ENCODE measurements at places on chromosomes 4 and X.
A peak's percentile ranks its signal among the peaks of the same experiment; 100 is the strongest.

GRCh38 chrX:123324625-123325024 lies 140.5 kb downstream of the GRIA3 start:
- DNase-seq, result no peak

- no peak for DNase-seq
Observed at GRCh38 chr4:150126201-150126863, 48.1 kb downstream of the DCLK2 start.

DNA sequence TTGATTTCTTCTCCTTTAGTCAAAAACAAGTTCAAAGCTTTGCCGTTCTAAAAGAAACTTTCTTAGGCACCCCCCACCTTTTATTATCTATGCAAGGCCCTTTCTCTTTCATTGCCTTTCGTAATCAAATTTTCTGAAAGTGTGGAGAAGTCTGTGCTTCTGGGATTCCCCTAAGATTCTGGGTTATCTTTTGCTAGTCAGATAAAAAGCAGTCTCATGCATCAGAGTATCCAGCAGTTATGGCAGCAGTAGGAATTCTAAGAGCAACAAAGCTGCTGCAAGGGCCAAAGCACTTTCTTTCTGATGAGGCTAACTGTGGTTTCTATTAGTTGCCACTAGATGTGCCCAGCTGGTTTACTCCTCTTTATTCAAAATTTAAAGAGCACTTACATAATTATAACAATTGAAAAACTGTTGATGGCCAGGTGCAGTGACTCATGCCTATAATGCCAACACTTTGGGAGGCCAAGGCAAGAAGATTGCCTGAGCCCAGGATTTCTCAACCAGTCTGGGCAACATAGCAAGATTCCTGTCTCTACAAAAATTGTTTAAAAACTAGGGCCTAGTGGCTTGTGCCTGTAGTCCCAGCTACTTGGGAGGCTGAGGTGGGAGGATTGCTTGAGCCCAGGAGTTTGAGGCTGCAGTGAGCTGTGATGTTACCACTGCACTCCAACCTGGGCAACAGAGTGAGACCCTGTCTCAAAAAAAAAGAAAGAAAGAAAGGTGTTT lies 296.2 kb downstream of the PAPSS1 start:
- DNase-seq, result no peak

DNA sequence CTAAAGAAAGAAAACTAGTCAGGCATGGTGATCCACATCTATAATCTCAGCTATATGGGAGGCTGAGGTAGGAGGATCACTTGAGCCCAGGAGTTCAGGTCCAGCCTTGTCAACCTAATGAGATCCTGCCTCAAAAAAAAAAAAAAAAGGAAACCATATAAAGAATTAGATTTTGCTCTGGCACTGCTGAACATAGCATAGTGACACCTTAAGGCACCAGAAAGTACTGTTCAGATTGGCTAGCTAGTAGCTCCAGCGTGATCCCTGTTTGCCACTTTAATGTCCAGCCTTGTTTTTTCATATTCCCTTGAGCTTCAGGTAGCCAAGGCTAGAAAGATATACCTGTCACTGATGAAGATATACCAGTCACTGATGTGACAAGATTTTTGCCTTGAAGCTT lies 34.1 kb downstream of the EXOC1 start:
- DNase-seq, result no peak

GRCh38 chrX:21907260-21907659 lies 33.2 kb upstream of the SMS start:
- DNase-seq, result no peak

- DNase-seq, result no peak
Observed at GRCh38 chr4:166034965-166035364, 161.9 kb downstream of the TLL1 start.

DNA sequence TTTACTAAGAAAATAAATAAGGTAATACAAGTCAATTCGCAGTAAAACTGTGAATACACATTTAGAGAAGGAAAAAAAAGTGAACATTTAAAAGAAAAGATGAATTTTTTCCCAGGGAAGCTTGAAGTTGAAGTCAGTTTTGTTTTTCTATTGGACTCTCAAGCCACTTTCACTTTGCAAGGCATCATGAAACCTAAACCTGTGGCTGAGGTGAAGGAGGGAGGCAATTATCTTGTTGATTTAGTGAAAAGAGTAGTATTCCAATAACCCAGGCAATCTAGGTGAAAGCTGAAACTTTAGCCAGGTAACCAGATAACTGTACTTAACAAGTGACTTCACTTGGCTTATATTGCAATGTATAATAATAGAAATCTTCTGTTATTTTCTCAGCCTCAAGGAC lies 138.6 kb downstream of the HDX start:
- DNase-seq, result no peak

GRCh38 chrX:151753313-151754046 lies 18.9 kb downstream of the CNGA2 start:
- no peak for DNase-seq

GRCh38 chrX:48747415-48748016 lies 14.0 kb upstream of the GLOD5 start:
- DNase-seq, result no peak

DNA sequence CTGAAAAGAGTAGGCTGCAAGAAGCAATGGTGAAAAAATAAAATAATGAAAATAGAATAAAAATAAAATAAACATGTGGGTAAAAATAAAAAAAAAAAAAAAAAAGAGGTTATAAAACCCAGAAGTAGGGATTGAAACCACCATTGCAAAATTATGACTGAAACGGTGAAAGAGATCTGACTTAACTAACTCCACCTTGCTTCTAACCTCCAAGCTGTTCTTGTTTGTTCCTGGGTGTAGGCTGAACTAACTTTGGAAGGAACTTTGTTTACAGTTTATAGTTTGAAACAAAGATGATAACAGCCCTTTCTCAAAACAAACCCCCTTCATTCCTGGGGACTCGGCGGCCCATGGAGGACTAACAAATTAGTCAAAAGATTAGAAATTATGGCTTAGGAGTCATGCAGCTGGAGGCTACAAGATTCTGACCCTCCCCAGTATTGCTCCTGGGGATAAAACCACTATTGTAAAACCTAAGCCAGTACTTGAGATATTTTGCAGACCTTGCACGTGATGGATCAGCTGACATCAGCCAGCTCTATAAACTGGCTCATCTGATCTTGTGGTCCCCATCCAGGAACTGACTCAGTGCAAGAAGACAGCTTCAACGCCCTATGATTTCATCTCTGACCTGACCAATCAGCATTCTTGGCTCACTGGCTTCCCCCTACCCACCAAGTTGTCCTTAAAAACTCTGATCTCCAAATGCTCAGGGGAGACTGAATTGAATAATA lies 30.4 kb downstream of the DDX60L start:
- no peak for DNase-seq

DNA sequence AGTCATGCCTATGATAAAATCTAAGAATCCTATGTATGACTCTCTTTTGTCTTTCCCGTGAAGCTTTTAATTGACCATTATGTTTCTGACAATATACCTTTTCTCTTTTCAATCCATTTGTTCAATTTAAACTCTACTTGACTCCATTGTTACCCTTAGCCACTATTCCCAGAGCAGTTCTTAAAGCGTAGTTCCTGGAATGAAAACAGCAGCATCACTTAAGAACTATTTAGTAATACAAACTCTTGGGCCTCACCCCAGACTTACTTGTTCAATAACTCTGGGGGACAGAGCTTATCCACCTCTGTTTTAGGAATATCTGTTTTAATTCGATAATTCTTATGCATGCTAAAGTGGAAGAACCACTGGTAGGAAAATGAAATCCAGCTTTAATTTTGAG lies 358.4 kb downstream of the PRR32 start:
- DNase-seq, result no peak

DNA sequence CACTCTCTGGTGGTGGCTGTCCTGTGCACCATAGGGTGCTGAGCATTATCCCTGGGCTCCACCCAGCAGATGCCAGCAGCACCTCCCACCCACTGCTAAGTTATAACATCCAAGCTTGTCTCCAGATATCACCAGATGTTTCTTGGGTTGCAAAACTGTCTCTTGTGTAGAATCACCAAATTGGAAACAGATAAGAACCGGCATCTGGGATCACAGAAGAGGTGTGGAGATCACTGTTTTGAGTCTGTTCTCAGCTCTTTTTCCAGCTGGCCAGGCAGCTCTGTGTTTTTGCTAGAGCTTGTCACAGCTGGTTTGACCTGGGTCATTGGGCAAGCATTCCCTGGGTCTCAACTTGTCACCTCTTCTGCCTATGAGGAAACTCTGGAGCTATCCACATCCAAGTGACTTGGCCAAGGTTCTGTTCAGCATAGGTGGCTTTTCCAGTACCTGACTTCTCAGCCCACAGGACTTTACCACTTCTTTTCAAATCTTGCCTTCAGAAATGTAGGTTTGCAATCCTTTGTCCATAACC lies 15.3 kb upstream of the PUDP start:
- no peak for DNase-seq

DNA sequence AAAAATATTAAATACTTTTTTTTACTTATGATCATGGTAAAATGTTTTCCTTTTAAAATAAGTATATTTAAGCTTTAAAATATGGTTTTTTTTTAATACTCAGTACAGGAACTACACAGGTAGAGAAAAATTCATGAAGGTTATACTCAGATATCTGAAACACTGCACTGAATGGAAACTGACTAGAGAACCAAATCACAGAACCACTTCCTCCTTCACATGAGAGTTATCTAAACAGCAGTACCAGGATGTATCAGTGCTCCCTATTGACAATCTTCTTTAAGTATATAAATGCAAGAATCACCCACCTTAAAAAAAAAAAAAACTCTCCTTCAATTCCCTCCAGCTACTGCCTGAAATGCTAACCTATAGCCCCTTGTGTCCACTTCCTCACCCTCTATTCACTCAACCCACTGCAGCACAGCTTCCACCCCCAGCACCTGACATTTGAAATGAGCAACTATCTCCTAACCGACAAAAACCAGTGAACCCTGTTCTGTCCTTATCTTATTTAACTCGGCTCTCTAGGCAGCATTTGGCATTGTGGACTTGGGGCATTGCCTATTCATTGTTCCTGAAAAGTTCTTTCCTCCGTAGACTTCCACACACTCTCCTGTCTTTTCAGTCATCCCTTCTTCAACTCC lies 9.1 kb downstream of the SLC7A3 start:
- DNase-seq, result no peak

GRCh38 chr4:829291-829690 lies 3.4 kb upstream of the CPLX1 start:
- DNase-seq, result no peak

GRCh38 chr4:2357821-2358745 lies 60.4 kb downstream of the ZFYVE28 start:
- no peak for DNase-seq

- no peak for DNase-seq
Observed at GRCh38 chr4:7051144-7051495, 7.9 kb downstream of the TADA2B start.

- DNase-seq, result no peak
Observed at GRCh38 chrX:41445171-41445570, 2.0 kb upstream of the NYX start.

DNA sequence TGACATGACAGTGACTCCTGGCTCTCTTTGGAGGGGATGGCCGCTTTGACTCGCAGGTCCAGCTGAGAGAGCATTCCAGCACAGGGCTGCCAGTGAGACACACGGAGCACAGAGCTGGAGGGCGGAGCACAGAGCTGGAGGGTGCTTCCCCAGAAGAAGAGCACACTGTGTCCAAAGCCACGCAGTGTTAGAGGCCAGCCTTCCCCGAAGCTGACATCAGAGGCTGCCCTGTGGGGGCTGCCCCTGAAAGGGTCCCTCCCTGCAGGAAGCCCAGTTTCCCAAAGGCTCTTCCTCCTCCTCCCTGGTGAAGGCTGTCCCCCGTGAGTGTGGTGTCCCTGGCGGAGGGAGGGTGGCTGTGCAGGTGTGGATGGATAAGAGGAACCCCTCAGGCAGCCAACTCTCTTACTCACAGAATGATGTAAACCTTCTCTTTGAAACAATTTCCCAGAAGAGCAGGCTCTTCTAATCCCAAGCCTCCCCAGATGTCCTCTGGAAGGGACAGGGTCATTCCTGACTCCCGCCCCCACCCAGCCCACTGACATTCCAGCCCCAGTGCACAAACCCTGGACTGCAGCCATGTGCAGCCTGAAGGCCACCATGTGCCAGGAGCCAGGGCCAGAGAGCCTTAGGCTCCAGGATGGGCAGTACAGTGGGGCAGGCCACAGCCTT lies 53.4 kb downstream of the PSAPL1 start:
- DNase-seq, result no peak

DNA sequence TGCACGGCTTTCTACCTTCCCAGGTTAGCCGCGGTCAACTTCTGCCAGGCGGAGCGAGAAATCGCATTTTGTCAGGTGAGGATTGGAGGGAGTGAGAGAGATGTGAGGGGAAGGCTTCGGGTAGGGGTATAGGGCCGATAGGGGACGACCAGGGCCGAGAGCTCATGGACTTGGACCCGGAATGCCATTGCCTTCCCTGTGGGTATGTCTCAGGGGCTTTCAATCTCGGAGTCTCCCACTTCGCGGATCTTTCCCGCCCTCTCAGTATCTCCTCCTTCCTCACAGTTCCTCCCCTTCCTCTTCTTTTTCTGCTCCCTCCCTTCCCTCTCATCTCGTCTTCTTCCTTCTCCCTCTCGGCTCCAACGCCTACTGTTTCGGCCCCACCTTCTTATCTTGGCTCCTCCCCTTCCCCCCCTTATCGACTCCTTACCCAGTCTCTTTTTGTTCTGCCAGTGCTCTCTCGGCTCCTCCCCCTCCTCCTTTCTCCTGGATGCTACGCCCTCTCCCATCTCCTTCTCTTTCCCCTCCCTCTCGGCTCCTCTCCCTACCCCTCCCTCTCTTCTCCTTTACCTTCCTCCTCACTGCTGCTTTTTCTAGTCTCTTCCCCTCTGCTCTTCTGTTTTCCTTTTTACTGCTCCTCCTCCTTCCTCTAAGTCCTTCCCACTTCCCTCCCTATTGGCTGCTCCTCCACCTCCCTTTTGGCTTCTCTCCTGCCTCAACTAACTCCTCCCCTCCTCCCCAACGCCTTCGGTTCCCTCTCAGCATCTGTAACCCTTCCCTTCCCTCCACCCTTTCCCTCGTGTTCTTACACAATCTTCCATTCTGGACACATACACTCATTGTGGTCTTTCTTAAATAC lies 29.4 kb upstream of the RBMX start:
- DNase-seq, result peak; percentile 76

- DNase-seq, result no peak
Observed at GRCh38 chr4:48899432-48899749, 7.2 kb downstream of the OCIAD2 start.

DNA sequence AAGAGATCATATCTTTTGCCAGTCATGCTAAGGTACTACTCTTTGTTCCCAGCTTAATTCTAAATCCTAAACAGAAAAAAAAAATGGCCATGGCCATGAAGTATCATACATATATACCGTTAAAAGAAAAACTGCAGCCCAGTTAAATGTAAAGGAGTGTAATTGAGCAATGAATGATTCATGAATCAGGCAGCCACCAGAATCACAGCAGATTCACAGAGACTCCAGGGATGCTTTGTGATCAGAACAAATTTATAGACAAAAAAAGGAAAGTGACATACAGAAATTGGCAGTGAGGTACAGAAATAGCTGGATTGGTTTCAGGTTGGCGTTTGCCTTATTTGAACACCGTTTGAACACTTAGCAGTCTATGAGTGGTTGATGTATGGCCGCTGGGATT lies 42.1 kb upstream of the PDGFC start:
- no peak for DNase-seq

Measured in CD4-positive, alpha-beta T cell treated with Interleukin-17A for 1 hour (primary cell).